ENCODE measurements at places on chromosomes 1 and 21.

GRCh38 chr1:36864823-36865601 lies 169.3 kb downstream of the GRIK3 start:
- DNase-seq, result no peak

GRCh38 chr1:220787069-220787619 lies 431 bp downstream of the MTARC1 start:
- DNase-seq, result no peak

- DNase-seq, result no peak
These were observed 33.2 kb downstream of the TRAF5 start for GRCh38 chr1:211359876-211360275.

DNA sequence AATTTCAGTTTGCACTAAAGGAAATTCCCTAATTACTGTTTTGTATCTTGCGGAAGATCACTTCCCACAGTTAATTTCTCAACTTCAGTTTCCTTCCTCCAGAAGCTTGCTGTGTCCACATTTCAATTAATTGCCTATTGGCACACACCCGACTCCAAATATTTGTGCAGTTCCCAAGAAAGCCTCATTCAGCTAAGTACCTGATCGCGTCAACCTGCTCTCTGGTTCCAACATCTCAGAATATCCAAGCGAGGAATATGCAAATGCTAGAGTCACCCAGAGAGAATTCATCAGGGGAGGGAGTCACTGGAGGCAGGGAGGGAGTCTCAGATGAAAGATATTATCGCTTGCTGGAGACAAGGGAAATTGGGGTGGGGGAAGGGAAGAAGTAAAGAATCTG lies 351.3 kb downstream of the RRAGC start:
- DNase-seq, result no peak

Measured in HFF-Myc (cell line).